ENCODE measurements at places on chromosomes 4 and X. TPM values are rescaled to one million over a fixed set of nuclear protein-coding genes. Genes with fewer than 3 reads are reported as not detected.

DNA sequence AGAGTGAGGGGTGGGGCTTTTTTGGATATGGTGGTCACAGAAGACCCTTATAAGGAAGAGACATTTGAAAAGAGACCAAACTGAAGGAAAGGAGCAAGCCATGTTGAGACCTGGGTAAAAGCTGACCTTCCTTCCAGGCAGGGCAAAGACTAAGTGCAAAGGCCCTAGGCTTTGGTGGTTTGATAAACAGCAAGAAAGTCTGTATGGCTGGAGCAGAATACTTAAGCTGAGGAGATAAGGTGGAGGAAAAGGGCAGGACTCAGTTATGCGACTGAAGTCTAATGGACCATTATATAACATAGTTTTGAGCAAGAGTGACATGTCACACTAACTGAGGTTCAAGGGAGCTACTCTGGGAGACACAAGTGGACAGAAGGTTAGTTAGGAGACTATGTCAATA is 20.0 kb downstream of the SH3RF1 start:
- no peak for DNase-seq

DNA sequence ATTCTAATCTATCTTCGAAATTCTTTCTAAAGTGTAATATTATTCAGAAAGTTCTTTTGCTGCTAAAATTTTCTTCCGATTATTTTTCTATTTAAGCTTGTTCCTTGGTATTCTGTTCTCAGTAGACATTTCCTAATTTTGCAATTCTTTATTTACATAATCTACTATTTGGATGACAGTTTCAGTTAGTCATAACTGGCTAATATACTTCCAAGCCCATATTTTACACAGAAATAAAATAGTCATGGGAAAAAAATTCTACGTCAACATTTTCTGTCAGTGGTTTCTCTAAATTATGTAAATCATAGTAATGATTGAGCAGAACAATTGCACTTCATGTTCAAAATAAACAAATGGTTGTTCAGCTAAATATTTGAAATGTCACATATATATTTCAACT is 178.0 kb upstream of the ANKRD50 start:
- DNase-seq: no peak

GRCh38 chr4:166741742-166742141 is 492.6 kb downstream of the SPOCK3 start:
- DNase-seq: no peak

DNA sequence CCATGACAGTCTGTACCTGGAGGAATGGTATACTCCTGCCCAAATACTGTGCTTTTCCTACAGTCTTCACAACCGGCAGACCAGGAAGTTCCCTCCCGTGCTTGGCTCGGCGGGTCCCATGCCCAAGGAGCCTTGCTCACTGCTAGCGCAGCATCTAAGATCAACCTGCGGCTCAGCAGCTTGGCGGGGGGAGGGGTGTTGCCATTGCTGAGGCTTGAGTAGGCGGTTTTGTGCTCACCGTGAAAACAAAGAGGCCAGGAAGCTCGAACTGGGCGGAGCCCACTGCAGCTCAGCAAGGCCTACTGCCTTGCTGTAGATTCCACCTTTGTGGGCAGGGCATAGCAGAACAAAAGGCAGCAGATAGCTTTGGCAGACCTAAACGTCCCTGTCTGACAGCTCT is 152.7 kb downstream of the TEX11 start:
- no peak for DNase-seq

DNA sequence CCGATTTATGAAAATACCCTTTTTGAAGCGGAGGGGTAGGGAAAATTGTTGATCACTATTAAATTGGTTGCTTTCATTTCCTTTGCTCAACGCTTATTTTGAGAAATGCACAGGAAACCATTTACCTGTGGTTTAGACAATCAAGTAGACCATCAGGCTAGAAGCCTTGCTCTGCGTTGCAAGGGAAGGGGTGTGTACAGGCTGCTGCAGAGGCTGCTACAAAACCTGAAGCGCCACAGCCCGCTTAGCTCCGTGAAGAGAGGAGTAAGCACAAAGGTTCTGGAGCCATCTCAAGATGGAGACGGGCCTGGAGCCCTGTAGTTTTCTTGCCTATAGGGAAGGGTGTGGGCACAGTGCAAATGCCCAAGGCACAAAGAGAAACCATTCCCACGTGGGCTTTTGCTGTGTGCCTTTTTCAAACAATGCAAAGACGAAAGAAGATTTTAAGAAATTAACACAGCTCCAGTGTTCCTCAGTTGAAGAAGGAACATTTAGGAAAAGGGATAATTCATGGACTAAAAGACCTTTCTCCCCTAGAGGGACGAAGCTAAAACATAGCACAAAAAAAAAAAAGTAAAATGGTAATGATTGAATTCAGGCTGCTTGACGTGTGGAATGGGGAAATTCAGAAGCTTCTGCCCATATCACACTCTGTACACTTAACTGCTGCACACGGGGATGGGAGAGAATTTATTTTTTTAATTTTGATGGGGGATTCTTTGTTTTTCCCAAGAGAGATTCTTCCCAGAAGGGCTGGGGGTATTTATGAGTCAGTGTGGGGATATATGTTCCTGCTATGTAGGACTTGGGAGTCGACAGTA is 3.5 kb downstream of the TMSB4X start:
- peak; percentile 55 for DNase-seq

The TMEM31 gene
- total RNA-seq: not detected
